ENCODE measurements at places on chromosomes 4 and X.

DNA sequence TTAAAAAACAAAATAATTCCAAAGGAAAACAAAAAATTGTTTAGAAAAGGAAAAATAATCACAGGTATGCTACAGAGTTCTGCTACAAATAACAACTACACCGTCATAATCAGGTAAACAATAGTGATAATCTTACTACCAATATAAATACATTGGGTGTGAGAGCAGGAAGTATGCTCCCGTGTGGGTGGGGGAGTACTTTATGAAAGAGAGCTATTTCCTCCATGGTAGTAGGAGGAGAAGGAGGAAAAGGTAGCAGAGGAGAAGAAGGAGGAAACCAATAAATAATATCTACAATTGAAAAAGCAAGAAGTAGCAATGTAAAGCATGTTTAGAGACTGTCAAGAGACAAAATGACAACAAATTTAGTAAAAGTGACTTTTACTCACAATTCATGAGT, 35.1 kb downstream of the TEC start:
- no peak for DNase-seq

DNA sequence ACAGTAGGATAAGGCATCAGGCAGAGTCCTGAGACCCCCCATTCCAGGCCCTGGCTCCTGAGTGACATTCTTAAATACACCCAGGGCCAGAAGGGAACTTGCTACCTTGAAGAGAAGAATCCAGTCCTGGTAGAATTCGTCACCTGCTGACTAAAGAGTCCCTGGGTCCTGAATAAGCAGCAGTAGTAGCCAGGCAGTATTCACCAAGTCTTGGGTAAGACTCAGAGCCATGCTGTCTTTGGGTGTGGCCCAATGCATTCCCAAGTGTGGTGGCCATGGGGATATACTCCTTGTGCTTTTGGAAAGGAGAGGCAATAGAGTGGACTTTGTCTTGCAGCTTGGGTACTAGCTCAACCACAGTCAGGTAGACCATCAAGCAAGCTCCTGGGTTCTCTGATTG, 359.1 kb downstream of the DMD start:
- DNase-seq, result no peak

GRCh38 chr4:70197842-70198241, 2.3 kb downstream of the ODAM start:
- no peak for DNase-seq

GRCh38 chr4:99723612-99724011, 66.0 kb upstream of the C4orf54 start:
- DNase-seq, result no peak

DNA sequence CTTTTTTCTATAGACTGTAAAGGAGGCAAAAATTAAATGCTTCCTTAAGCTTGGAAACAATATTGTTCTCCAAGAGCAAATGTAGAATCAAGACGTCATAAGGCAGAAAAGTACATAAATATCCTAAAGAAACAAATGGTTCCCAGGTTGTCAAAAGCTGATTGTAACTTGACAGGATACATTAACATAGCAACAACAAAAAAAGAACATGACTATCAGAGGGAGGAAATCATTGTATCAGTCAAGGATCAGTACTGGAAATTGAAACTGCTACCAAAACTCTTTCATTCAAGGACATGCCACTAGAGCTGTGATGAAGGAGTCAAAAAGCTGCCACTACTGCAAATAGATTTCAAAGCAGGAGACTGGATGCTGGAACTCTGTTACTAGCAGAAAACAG, 168.3 kb downstream of the BTC start:
- DNase-seq, result no peak

DNA sequence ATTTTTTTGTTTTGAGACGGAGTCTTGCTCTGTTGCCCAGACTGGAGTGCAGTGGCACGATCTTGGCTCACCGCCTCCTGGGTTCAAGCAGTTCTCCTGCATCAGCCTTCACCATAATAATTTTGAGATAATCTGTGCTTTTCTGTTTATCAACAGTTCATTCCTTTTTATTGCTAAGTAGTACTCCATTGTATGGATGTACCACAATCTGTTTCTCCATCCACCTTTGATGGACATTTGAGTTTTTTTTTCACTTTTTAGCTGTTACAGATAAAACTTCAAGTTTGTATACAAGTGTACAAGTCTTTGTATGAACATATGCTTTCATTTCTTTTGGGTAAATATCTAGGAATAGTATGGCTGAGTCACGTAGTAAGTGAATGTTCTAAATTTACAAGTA, 9.0 kb downstream of the FUNDC2 start:
- no peak for DNase-seq

- DNase-seq, result no peak
Observed at GRCh38 chr4:48902266-48902665, 4.3 kb downstream of the OCIAD2 start.

Data from CD4-positive, alpha-beta T cell treated with Interleukin-4 for 4 hours (primary cell).